ENCODE measurements at places on chromosomes 1 and 21. TPM values are rescaled to one million over a fixed set of nuclear protein-coding genes. Genes with fewer than 3 reads are reported as not detected.

KRTAP12-2 gene
- total RNA-seq: not detected

SIM2 gene
- 0.05 TPM for total RNA-seq

ZMYND12 gene
- total RNA-seq: 0.47 TPM

KHDRBS1 gene
- 60.9 TPM for total RNA-seq

TMEM269 gene
- not detected for total RNA-seq

LRRC53 gene
- total RNA-seq: not detected

ADAMTS4 gene
- total RNA-seq: 38.9 TPM

IL20 gene
- total RNA-seq: not detected

HES5 gene
- total RNA-seq: 0.17 TPM

TLCD4 gene
- total RNA-seq: 0.34 TPM

TXNIP gene
- total RNA-seq: 151 TPM

RXRG gene
- not detected for total RNA-seq

WDR64 gene
- total RNA-seq: 0.17 TPM

ZNF648 gene
- total RNA-seq: not detected

ACTA1 gene
- not detected for total RNA-seq

HFM1 gene
- 0.14 TPM for total RNA-seq

DMBX1 gene
- not detected for total RNA-seq

ACTL8 gene
- total RNA-seq: not detected

PTPRF gene
- 108 TPM for total RNA-seq

PTAFR gene
- 0.17 TPM for total RNA-seq

HLX gene
- 20.8 TPM for total RNA-seq

PADI3 gene
- not detected for total RNA-seq

KIAA0319L gene
- total RNA-seq: 80.5 TPM

BTBD8 gene
- 6.1 TPM for total RNA-seq

TNFRSF8 gene
- total RNA-seq: 0.33 TPM

XCL1 gene
- not detected for total RNA-seq

CACHD1 gene
- total RNA-seq: 7.3 TPM

C1orf87 gene
- not detected for total RNA-seq

CD1D gene
- total RNA-seq: not detected

RPF1 gene
- total RNA-seq: 36.2 TPM

VTCN1 gene
- total RNA-seq: 0.33 TPM

TSSK3 gene
- not detected for total RNA-seq

C1orf74 gene
- 2.2 TPM for total RNA-seq

CYP4X1 gene
- 6.3 TPM for total RNA-seq

RHD gene
- total RNA-seq: 0.34 TPM

ASTN1 gene
- total RNA-seq: not detected

GOLT1A gene
- not detected for total RNA-seq

AMY1A gene
- not detected for total RNA-seq

VWA1 gene
- total RNA-seq: 12.7 TPM

FCGR2B gene
- total RNA-seq: not detected

IL10 gene
- total RNA-seq: not detected

ZNF695 gene
- total RNA-seq: 2.7 TPM

CDC20 gene
- total RNA-seq: 22.1 TPM

All from dermis blood vessel endothelial cell (primary cell).